ENCODE measurements at places on chromosomes 13 and 19. TPM values are rescaled to one million over a fixed set of nuclear protein-coding genes. Genes with fewer than 3 reads are reported as not detected.

The PLPP2 gene
- total RNA-seq = 2.6 TPM

The MYO1F gene
- total RNA-seq = 0.70 TPM

The ZNF492 gene
- total RNA-seq = 0.12 TPM

The ZNF616 gene
- total RNA-seq = 21.1 TPM

The POLR2E gene
- total RNA-seq = 132 TPM

The LYL1 gene
- 6.1 TPM for total RNA-seq

The KL gene
- total RNA-seq = not detected

The TICAM1 gene
- 3.0 TPM for total RNA-seq

The SAFB gene
- total RNA-seq = 47.2 TPM

The ZNF865 gene
- total RNA-seq = 4.6 TPM

The FAM83E gene
- total RNA-seq = not detected

The CPB2 gene
- total RNA-seq = not detected

The PCDH9 gene
- 8.4 TPM for total RNA-seq

The SYT3 gene
- total RNA-seq = 0.12 TPM

The CAPN12 gene
- total RNA-seq = not detected

The STOML3 gene
- total RNA-seq = not detected

The VPS36 gene
- 25.6 TPM for total RNA-seq

The GRWD1 gene
- 17.7 TPM for total RNA-seq

The SH2D3A gene
- total RNA-seq = not detected

The SOHLH2 gene
- 0.12 TPM for total RNA-seq

The METTL21C gene
- not detected for total RNA-seq

The ZNF253 gene
- total RNA-seq = 3.0 TPM

The ZNF132 gene
- total RNA-seq = 3.8 TPM

The MCEMP1 gene
- total RNA-seq = not detected

The VSTM2B gene
- total RNA-seq = not detected

The KLC3 gene
- total RNA-seq = not detected

The ZNF607 gene
- total RNA-seq = 0.85 TPM

The LRRC25 gene
- total RNA-seq = 0.12 TPM

The REEP6 gene
- 12.4 TPM for total RNA-seq

The LILRA2 gene
- not detected for total RNA-seq

The CYP2S1 gene
- 0.09 TPM for total RNA-seq

The ATP8B3 gene
- 1.4 TPM for total RNA-seq

The TEX29 gene
- not detected for total RNA-seq

The IZUMO2 gene
- total RNA-seq = not detected

The INSL3 gene
- not detected for total RNA-seq

The FUT3 gene
- not detected for total RNA-seq

The KIR2DL4 gene
- not detected for total RNA-seq

The HCST gene
- total RNA-seq = not detected

The OSCAR gene
- total RNA-seq = 2.3 TPM

The DAZAP1 gene
- total RNA-seq = 39.7 TPM

The ZIC2 gene
- not detected for total RNA-seq

The FUT1 gene
- 1.8 TPM for total RNA-seq

The ATXN8OS gene
- total RNA-seq = not detected

The SLC35E1 gene
- 41.7 TPM for total RNA-seq

The IGFL3 gene
- total RNA-seq = not detected

The RFPL4AL1 gene
- not detected for total RNA-seq

The LIN37 gene
- 11.7 TPM for total RNA-seq
